Foreskin melanocyte (primary cell): ENCODE measurements at places on chromosomes 12 and 14.

DNA sequence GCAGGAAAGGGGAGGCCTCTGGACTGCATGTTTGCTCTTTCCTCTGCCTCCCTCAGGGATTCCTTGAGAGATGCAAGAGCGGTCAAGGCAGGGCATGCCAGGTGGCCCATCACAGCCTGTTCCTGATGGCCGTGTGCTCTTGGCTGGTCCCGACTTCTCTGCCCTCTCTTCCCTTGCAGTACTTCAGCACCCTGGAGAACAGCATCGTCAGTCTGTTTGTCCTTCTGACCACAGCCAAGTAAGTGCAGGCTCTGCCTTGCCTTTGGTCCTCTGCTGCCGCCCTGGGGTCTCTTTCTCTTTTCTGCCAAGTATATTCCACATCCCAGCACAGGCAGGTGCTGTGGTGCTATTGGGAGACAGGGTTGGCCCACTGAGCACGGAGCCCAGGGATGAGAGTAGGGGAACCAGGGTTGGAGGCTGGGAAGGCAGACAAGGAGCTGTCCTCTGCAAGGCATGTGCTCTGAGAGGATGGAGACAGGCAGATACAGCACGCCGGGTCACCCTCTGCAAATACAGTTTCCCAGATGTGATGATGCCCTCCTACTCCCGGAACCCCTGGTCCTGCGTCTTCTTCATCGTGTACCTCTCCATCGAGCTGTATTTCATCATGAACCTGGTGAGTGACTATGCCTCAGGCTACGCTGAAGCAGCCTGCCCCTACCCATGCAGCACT, 51.9 kb downstream of the TPCN1 start:
- DNase-seq: no peak

DNA sequence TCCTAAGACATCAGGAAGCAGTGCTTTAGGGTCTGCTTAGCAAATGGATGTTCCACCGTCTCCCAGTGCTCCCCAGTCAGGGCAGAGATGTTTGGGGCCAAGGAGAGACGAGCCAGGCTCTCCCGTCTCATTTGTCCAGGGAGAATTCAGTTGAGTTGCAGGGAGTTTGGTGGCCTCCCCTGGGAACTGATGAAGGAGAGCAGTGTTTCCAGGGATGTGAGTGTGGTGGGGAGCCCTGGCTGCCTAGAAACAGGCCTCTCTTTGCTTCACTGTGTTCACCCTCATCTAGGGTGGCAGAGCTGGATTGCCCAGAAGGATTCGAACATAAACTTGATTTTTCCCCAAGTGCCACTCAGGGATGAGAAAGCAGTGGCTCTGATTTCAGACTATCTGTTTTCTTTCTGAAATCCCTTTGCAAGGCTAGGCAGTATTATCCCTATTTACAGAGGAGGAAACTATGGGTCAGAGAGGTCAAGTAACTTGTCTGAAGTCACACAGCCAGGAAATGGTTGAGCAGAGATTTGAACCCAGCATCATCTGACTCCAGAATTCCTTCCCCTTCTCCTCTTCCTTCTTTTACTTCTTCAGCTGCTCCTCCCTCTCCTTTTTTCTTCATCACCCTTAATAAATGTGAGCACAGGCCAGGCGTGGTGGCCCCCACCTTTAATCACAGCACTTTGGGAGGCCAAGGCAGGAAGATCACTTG, 6.6 kb downstream of the TPCN1 start:
- DNase-seq: no peak

DNA sequence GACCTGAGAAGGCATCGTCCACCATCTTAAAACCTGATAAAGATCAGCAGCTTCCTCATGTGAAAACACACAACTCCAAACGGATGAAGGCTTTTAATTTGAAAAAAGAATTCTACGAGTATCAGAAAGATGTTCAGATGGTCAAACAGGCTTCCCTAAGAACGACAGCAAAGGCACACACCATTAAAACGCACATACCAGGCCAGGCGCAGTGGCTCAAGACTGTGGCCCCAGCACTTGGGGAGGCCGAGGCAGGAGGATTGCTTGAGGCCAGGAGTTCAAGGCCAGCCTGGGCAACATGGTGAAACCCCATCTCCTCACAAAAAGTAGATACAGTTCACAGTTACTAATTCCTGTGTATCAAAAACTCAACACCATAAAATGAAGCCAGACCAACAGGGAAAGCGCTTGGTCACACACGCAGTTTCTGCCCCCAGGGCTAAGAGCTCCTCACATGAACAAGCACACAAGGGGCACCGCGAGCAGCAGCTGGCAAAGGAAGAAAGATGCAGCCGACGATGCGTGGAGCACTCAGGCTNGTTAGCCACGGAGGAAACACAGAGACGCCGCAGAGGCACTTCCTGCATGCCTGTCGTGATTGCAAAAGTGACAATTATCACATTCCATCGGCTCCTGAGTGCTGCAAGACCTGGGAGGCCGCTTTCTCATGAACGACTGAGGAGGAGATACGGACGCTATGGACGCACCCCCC, 78.0 kb downstream of the NOC4L start:
- peak; percentile 64 for DNase-seq

- no peak for DNase-seq
Observed at GRCh38 chr14:58444627-58445026, 17.1 kb downstream of the KIAA0586 start.

- no peak for DNase-seq
Observed at GRCh38 chr12:42097971-42098370, 46.7 kb downstream of the GXYLT1 start.

DNA sequence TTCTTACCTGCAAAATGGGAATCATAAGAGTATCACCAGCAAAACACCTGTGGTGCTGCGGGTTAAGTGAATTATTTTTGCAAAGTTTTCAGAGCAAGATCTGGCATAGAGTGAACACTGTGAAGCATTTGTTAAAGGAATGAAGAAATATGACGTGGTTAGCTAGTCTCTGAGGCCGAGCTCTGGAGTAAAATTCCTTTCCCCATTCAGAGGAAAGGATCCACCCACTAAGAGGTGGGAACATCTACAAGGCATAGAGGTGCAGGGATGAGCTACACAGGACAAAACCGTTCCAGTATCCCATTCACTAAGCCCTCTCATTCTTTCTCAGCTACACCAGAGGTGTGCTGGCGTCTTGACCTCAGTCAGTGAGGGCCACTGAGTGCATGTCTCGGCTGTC, 48.5 kb downstream of the JAG2 start:
- no peak for DNase-seq

- DNase-seq: no peak
Observed at GRCh38 chr14:20935303-20935984, 19.8 kb upstream of the RNASE2 start.

- no peak for DNase-seq
Observed at GRCh38 chr14:31229638-31230572, 22.3 kb upstream of the HECTD1 start.

GRCh38 chr12:107735763-107736162, 25.2 kb downstream of the PRDM4 start:
- DNase-seq: no peak

GRCh38 chr14:33642691-33643244, 308.1 kb downstream of the EGLN3 start:
- DNase-seq: no peak

- peak; percentile 44 for DNase-seq
Observed at GRCh38 chr12:31117203-31118011, 43.7 kb downstream of the DDX11 start.

GRCh38 chr14:36086629-36087395, 89.7 kb downstream of the PTCSC3 start:
- DNase-seq: no peak

DNA sequence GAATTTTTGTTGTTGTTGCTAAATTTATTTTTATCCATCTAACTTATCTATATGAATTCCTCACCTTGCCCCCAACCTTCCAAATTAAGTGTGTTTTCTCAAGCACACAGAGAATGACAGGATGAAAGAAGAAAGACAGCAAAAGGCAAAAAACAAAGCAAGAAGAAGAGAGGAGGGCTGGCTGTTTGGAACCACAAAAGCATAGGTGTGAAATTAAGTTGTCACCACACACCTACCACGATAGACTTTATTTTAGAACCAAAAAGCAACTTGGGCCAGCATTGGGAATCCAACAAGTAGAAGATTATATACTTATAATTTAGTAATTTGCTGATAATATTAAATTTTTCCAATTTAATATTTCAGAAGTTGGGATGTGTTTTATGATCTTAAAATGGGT, 58.7 kb upstream of the REP15 start:
- no peak for DNase-seq

GRCh38 chr12:65189028-65189718, 19.8 kb downstream of the LEMD3 start:
- DNase-seq: peak; percentile 16

DNA sequence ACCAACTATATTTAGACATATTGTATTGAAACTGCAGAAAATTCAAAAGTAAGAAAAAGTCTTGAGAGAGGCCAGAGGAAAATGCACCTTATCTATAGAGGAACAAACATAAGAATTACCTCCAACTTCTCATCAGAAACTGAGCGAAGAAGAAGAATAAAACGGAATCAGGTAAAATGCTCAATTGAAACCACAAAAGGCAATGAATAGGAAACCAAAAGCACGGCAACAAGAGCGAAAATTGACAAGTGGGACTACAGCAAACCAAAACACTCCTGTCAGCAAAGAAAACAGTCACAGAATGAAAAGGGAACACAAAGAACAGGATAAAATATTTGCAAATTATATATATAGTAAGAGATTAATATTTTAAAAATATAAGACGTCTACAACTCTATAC, 61.9 kb upstream of the PARP11 start:
- no peak for DNase-seq

DNA sequence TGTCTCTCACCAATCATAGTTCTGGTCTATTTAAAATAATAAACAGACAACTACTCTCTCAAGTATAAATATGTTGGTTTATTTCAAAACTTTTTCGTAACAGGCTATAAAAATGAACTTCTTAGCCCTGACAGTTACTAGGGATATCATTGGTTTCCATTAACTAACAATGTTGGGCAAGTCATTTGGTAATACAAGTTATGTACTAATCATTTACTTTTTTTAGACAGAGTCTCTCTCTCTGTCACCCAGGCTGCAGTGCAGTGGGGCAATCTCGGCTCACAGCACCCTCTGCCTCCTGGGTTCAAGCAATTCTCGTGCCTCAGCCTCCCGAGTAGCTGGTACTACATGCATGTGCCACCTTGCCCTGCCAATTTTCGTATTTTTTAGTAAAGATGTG, 14.6 kb upstream of the KANSL2 start:
- DNase-seq: no peak

- no peak for DNase-seq
Observed at GRCh38 chr12:119672194-119672593, 4.3 kb downstream of the PRKAB1 start.

DNA sequence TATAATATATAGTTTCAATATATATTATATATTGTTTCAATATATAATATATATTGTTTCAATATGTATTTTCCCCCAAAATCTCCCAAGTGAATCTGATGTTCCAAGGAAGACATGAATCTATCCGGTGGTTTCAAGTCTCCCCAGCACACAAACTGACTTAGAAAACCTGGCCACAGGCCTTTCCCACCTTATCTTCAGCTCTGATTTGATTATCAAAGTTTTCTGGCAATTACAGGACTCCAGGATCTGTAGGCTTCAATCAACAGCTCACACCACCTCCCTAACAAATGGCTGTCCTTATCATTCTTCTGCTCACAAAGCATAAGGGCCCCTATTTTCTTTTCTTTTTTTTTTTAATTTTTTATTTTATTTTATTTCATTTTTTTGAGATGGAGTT, 22.7 kb upstream of the SPTSSA start:
- no peak for DNase-seq

DNA sequence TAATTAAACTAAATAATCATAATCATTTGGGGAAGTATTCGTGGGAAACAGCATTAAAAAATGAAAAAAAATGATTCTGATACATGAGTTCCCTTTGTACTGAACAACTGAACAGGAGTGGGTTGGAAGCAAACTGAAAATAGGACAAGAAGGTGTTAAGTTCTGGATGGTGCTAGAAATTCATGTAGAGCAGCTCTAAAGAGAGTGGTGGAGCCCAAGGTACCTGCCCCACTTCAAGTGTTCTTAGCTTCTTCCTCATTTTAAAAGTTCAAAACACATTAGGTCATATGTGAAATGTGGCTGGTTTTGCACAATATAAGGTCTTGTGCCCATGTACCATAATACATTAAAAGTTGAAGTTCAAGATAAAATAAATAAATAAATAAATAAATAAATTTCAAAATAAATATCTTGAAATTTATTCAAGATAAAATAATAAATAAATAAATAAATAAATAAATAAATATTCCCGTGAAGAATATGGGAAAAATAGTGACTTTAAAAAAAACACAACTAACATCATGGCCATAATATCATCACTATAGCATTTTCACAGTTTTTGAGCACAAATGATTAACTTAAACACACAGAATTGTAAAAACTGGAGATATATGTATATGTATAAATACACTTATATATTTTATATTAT, 191.5 kb upstream of the PRKD1 start:
- no peak for DNase-seq

- DNase-seq: no peak
Observed at GRCh38 chr12:105239304-105239703, 3.3 kb upstream of the APPL2 start.

GRCh38 chr12:96077081-96077480, 41.7 kb upstream of the LTA4H start:
- DNase-seq: no peak

DNA sequence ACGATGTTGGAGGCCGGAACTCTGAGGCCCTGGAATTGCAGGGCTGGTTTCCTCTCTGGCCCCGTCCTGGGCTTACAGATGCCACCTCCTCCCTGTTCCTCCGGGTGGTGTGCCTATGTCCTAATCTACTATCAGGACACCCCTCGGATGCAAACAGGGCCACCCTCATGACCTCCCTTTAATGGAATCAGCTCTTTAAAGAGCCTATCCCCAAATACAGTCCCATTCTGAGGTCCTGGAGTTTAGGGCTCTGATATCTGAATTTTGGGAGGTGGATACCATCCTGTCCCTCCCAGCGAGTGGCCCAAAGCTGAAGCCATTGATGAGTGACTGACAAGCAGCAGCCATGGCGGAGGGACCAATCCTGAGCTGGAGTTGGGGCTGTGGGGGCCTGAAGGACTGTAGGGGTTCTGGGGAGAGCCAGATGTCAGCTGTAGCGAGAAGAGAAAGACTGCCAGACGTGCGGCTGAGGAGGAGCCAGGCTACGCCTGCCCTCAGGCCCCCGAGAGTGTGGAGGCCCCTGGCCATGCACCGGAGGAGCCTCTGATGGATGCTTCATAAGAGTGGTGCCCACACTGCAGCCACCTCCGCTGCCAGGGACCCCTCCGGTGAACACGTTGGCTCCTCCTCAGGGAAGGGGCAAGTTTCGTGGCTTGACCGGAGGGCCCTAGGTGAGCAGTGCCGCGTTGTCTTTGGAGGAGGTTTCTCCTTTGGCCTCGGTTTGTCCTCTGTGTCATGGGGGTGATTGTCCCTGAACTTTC, 100.2 kb downstream of the KIF26A start:
- no peak for DNase-seq
